ENCODE measurements at places on chromosomes 16 and 17. TPM values are rescaled to one million over a fixed set of nuclear protein-coding genes. Genes with fewer than 3 reads are reported as not detected.

- H3K4me3 ChIP-seq: no peak overlapping the region
- H3K27ac ChIP-seq: peak overlapping the region; percentile 48
- no peak for DNase-seq
- H3K4me1 ChIP-seq: peaks cover 50% of the 10 kb centered on the region
Observed at GRCh38 chr17:17022011-17022410, 20.2 kb upstream of the MPRIP start.

- no peak overlapping the region for H3K4me3 ChIP-seq
- no peaks in the 10 kb centered on the region for H3K27me3 ChIP-seq
- H3K27ac ChIP-seq: peak overlapping the region; percentile 9
- peaks cover 49% of the 10 kb centered on the region for H3K4me1 ChIP-seq
- no peak for DNase-seq
Observed at GRCh38 chr17:40912486-40913210, 24.8 kb downstream of the KRT23 start.

- no peak for DNase-seq
- no peak overlapping the region for H3K4me3 ChIP-seq
- no peaks in the 10 kb centered on the region for H3K36me3 ChIP-seq
- H3K27me3 ChIP-seq: no peaks in the 10 kb centered on the region
Observed at GRCh38 chr16:50797456-50797855, 55.6 kb downstream of the CYLD start.

LRRC37A gene
- total RNA-seq: 0.18 TPM

CLEC18A gene
- 0.75 TPM for total RNA-seq

DNA sequence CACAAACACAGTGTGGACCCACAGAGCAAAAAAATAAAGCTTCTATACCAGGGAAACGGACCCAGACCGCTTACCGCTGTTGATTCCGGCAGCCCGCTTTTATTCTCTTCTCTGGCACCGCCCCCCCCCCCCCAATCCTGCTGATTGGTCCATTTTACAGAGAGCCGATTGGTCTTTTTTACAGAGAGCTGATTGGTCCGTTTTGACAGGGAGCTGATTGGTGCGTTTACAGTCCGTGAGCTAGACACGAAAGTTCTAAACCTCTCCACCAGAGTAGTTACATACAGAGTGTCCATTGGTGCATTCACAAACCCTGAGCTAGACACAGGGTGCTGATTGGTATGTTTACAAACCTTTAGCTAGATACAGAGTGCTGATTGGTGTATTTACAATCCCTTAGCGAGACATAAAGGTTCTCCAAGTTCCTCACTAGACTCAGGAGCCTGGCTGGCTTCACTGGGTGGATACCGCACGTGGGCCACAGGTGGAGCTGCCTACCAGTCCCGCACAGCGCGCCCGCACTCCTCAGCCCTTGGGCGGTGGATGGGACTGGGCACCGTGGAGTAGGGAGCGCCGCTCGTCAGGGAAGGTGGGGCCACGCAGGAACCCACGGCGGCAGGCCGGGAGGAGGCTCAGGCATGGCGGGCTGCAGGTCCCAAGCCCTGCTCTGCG lies 92.4 kb downstream of the HAPSTR1 start:
- H3K36me3 ChIP-seq: no peaks in the 10 kb centered on the region
- H3K27me3 ChIP-seq: no peaks in the 10 kb centered on the region
- DNase-seq: no peak
- H3K4me3 ChIP-seq: no peak overlapping the region
- no peaks in the 10 kb centered on the region for H3K4me1 ChIP-seq

GRCh38 chr17:31744511-31744951 lies 114.5 kb downstream of the COPRS start:
- H3K4me1 ChIP-seq: peaks cover 33% of the 10 kb centered on the region
- no peak overlapping the region for H3K27ac ChIP-seq
- no peak overlapping the region for H3K4me3 ChIP-seq
- no peak for DNase-seq
- H3K27me3 ChIP-seq: no peaks in the 10 kb centered on the region

DNA sequence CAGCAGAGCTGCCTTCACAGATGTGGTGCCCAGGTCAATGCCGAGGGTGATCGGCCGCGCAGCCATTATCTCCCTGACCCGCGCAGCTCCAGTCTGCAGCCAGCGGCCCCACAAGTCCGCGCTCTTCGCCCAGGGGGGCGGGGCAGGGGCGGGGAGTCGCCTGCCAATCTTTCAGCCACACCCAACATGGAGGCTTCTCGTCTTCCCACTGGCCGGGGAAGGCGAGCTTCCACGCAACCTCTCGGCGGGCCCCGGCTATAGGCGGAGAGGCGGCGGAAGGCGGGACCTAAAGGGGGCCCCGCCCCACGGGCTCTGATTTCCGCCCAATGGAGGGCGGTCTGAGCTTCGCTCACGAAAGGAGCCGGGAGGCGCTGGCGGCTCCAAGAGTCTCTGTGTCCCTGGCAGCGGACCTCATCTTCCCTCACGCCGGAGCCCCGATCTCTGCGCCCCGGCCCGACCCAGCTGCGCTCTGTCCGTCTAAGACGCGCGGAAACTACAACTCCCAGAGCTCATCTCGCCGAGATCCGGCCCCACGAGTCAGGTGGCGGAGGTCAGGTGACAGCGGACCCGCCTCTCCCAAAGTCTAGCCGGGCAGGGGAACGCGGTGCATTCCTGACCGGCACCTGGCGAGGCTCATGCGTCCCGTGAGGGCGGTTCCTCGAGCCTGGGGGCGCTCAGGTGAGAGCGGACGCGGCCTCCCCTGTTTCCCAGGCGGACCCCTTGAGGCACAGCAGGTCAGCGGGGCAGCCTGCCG lies at the start of the genes CTNS and SHPK:
Gene CTNS (plus strand): TSS at position 607 of the 754 bp plus-strand sequence. CDS start 3,447 bp downstream, outside the sequence.
Gene SHPK (minus strand): TSS at position 97 of the 754 bp plus-strand sequence. CDS start 31 bp downstream, at position 66.
- H3K27me3 ChIP-seq: no peaks in the 10 kb centered on the region
- peak within 1 kb of the TSS; percentile 93 for H3K27ac ChIP-seq
- peak within 1 kb of the TSS; percentile 83 for H3K4me3 ChIP-seq
- H3K4me1 ChIP-seq: peaks cover 33% of the 10 kb centered on the region
- no peaks in the 10 kb centered on the region for H3K36me3 ChIP-seq
- DNase-seq: peak; percentile 83

DNA sequence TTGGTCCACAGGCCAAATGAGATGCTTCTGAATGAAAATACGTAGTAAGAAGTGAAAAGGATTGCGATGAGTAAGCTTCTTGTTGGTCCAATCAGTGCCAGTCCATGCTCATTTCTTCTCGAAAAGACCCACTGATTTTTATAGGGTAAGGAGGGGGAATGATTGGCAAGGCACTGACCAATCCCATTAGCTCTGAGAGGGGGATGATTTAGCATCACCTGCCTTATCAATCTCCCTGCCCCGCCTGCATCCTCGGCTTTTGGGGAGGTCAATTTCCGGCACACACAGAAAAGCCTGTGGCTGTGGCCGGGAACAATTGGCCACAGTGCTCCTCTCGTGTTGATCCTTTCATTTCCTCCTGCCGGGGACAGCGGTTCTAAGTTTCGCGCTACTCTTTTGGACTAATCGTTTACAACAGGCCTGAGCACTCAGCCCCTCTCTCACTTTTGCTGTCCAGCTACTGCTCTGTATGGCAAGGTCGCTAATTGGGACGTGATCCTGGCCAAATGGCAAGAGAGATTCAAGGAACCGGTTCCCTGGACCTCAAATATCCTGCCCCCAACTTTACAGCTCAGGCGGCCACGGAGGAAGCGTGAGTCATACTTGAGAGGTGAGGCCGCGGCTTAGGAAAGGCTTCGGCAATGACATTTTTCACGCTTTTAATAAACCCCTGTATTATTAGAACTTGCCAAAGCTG lies 43.1 kb downstream of the TBX4 start:
- DNase-seq: no peak
- H3K4me3 ChIP-seq: peak overlapping the region; percentile 36
- peaks cover 22% of the 10 kb centered on the region for H3K4me1 ChIP-seq
- H3K27me3 ChIP-seq: no peaks in the 10 kb centered on the region

- no peak overlapping the region for H3K4me3 ChIP-seq
- no peaks in the 10 kb centered on the region for H3K27me3 ChIP-seq
- peak overlapping the region; percentile 53 for H3K27ac ChIP-seq
- DNase-seq: no peak
Observed at GRCh38 chr17:30340801-30341356, 7.0 kb upstream of the TMIGD1 start.

DNA sequence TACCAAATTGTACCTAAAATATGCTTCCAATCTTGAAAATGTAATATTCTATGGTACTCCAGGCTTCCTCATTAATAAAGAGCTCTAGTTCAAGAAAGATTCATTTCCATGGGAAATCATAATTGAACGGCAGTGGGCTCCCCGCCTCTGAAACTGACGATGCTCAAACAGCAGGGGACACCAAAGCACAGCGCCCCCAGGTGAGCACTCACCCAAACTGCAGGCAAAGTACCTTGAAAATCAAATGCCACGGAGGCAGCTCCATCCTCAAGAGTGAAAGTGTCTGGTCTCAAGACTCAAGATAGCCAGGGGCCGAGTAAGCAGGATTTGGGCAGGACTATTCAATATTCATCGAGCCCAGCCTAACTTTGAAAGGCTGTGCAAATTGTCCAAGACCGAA lies 217.4 kb upstream of the TNRC6C start:
- peaks cover 17% of the 10 kb centered on the region for H3K4me1 ChIP-seq
- H3K4me3 ChIP-seq: no peak overlapping the region
- H3K36me3 ChIP-seq: no peaks in the 10 kb centered on the region

GRCh38 chr16:9977333-9977897 lies 204.8 kb downstream of the GRIN2A start:
- H3K4me1 ChIP-seq: no peaks in the 10 kb centered on the region
- DNase-seq: no peak
- H3K27me3 ChIP-seq: no peaks in the 10 kb centered on the region
- no peaks in the 10 kb centered on the region for H3K36me3 ChIP-seq
- H3K27ac ChIP-seq: no peak overlapping the region
- no peak overlapping the region for H3K4me3 ChIP-seq

DNA sequence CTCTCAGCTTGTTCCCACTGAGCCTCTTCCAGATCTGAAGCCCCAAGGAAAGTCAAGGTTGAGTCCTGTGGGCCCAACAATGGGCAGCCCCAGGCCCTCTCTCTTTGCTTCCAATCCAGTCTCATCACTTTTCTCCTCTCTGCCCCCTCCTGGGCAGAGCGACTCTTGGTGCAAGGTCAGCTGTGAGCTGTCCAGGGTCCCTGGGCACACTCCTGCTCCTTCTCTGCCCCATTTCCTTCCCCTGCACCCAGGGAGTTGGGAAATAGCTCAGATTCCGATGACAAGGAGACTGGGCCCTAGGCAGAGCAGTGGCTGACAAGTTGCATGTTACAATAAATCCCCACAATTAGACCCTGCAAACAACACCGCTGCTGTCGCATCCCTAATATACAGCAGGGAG lies 16.1 kb upstream of the CRHR1 start:
- no peak overlapping the region for H3K4me3 ChIP-seq
- H3K4me1 ChIP-seq: no peaks in the 10 kb centered on the region
- no peak overlapping the region for H3K27ac ChIP-seq

RND2 gene
- total RNA-seq: 0.53 TPM

DNA sequence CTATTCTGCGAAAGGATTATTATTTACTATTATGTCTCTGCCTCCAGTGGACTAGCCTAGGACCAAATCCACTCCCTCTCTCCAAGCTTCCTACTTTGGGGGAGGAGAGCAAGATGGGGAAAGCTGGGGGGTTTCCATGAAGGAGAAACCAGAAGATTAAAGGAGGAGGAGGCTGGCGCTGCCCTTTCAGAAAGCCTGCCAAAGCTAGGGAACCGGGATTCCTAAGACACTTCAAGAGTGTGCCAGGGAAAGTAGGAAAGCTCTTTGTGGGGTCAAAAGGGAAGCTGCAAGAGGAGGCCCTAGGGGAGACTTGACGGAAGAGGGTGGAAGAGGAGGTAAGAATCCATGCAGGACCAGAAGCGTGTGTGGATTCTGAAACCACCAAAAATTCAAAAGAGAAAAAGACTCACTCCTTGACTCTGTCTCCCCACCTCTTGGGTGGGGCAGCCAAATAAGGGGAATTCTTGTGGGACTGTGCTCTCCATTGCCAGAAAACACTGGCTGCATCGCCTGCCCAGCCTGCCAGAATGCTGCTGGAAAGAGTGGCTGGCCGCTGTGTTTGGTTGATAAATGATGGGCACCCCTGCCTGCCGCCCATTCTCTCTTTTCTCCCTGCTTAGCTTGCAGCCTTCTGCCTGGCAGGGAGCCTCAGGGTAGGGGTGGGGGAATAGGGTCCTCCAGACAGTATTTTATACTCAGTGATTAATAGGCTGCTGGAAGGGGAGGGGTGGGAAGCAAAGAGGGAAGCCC lies 11.8 kb upstream of the KAT7 start:
- H3K36me3 ChIP-seq: no peaks in the 10 kb centered on the region
- DNase-seq: no peak
- peak overlapping the region; percentile 4 for H3K4me3 ChIP-seq
- H3K27me3 ChIP-seq: no peaks in the 10 kb centered on the region
- H3K27ac ChIP-seq: peak overlapping the region; percentile 34

MT1B gene
- total RNA-seq: not detected

GTF3C1 gene
- total RNA-seq: 76.7 TPM

- peak overlapping the region; percentile 92 for H3K27ac ChIP-seq
- DNase-seq: no peak
- H3K36me3 ChIP-seq: peaks cover 24% of the 10 kb centered on the region
- H3K4me1 ChIP-seq: peaks cover 3% of the 10 kb centered on the region
Observed at GRCh38 chr17:40499551-40500189, 1.8 kb downstream of the TNS4 start.

- no peaks in the 10 kb centered on the region for H3K36me3 ChIP-seq
- H3K27me3 ChIP-seq: no peaks in the 10 kb centered on the region
- no peak for DNase-seq
- no peak overlapping the region for H3K4me3 ChIP-seq
Observed at GRCh38 chr17:29619251-29619650, 3.5 kb downstream of the CORO6 start.

NPW gene
- total RNA-seq: 0.48 TPM

DNA sequence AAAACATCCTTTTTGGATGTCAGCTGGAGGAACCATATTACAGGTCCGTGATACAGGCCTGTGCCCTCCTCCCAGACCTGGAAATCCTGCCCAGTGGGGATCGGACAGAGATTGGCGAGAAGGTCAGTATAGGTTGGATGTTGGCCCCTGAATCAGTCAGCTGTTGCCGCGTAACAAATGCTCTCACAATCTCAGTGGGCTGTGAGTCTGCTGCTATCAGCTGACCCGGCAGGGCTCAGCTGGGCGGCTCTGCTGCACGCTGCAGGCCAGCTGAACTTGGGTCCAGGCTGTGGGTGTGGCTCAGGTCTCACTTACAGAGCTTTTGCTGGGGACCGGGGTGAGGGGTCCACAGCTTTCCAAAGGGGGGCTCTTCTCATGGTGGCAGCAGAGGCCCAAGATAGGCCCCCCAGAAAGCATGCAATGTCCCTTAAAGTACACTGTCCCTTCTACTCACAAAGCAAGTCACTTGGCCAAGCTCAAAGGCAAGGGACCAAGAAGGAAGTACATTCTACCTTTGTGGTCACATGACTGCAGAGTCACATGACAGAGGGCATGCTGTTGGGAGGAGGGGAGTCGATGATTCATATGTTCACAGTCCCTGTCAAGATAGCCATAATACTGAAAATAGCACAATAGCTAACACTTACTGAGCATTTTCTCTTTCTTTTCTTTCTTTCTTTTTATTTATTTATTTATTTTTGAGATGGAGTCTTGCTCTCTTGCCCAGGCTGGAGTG lies 134.2 kb downstream of the ABCC1 start:
- peaks cover 56% of the 10 kb centered on the region for H3K36me3 ChIP-seq
- H3K27me3 ChIP-seq: no peaks in the 10 kb centered on the region
- H3K4me3 ChIP-seq: no peak overlapping the region
- H3K4me1 ChIP-seq: peaks cover 11% of the 10 kb centered on the region

- no peak overlapping the region for H3K4me3 ChIP-seq
- H3K27me3 ChIP-seq: no peaks in the 10 kb centered on the region
- peaks cover 4% of the 10 kb centered on the region for H3K4me1 ChIP-seq
Observed at GRCh38 chr17:64200080-64201032, 62.7 kb downstream of the TEX2 start.

- H3K4me3 ChIP-seq: no peak overlapping the region
- no peaks in the 10 kb centered on the region for H3K27me3 ChIP-seq
- no peak overlapping the region for H3K27ac ChIP-seq
- DNase-seq: no peak
- no peaks in the 10 kb centered on the region for H3K36me3 ChIP-seq
Observed at GRCh38 chr16:65994291-65994690, 372.2 kb upstream of the CDH5 start.

Data from esophagus squamous epithelium (tissue), 5 donors.